ENCODE measurements at places on chromosomes 2 and 18. TPM values are rescaled to one million over a fixed set of nuclear protein-coding genes. Genes with fewer than 3 reads are reported as not detected.

The RUFY4 gene
- total RNA-seq, result not detected

The UNC80 gene
- total RNA-seq, result not detected

The NEU2 gene
- not detected for total RNA-seq

The BMP10 gene
- total RNA-seq, result under 0.01 TPM

The DSG4 gene
- total RNA-seq, result not detected

The CEP68 gene
- 8.4 TPM for total RNA-seq

The GAD1 gene
- 3.0 TPM for total RNA-seq

The CGREF1 gene
- total RNA-seq, result 2.2 TPM

The CCDC102B gene
- total RNA-seq, result not detected

GRCh38 chr2:196076778-196077568, 8.3 kb upstream of the DNAH7 start:
- DNase-seq, result no peak

- no peak for DNase-seq
Observed at GRCh38 chr2:176758426-176758825, 454.2 kb upstream of the HNRNPA3 start.

GRCh38 chr2:101717071-101717845, 19.8 kb downstream of the MAP4K4 start:
- DNase-seq, result no peak

DNA sequence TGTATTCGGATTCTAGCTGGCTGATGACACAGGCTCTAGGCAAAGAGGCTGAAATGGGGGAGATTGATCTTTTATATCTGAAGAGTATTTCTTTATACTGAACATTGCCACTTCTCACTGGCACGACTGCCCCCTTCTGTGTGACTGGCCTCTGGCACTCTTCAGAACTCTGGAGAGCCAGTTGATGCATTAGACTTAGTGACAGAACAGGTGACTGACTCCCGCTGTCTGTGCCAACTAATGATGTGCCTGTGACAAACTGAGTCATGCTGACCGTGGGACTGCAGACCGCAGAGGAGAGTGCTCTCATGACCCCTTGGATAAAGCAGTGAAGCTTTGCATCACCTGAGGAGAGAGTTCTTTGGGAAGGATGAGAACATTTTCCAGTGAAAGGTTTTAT, 14.4 kb downstream of the MGAT5 start:
- no peak for DNase-seq

DNA sequence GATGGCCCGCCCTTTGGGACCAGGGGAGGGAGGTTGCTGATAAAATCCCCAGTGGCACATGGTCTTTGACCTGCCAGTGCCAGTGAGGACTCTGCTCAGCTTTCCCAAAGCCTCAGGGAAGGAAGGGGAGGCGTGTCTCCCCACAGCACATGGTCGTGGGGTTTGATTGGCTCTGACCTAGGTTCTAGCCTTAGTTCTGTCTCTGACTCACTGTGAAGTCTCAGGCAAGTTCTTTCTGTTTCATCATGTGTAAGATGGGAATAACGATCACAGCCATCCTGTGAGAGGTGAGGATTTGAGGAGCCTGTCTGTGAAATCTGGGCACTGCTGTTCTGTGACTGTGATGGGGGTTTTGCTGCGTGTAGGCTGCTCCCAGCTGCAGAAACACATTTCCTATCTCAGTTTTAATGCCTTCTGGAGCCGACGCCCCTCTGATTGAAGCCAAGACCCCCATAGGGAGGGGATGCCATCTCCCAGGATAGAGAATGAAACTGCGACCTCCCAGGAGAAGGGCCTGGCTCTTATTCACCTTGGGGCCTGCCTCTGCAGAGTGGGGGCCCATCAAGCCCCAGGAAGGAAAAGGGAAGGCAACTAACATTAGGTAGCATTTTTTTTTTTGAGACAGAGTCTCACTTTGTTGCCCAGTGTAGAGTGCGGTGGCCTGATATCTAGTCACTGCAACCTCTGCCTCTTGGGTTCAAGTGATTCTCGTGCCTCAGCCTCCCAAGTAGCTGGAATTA, 84.0 kb downstream of the DDX1 start:
- peak; percentile 81 for DNase-seq

GRCh38 chr2:40208463-40208862, 243.4 kb downstream of the SLC8A1 start:
- no peak for DNase-seq

DNA sequence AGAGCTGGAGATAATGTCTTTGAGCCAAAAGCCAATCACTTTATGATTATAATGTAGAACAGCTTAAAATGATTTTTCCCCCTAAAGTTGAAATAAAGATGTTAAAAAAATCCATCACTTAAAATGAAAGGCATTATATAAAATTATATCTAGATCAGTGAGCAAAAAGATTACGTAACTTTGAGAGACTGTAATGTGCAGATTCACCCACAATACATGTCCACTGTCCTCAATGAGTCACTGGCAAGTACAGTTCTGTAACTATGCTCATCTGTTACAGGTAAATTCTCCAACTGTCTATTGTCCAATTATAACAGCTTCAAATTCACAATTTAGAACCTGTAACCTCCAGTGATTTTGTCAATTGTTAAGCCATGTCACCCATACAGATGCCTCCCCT, 19.0 kb downstream of the FAM161A start:
- peak; percentile 53 for DNase-seq

GRCh38 chr2:240983361-240983995, 14.9 kb upstream of the SNED1 start:
- peak; percentile 50 for DNase-seq

DNA sequence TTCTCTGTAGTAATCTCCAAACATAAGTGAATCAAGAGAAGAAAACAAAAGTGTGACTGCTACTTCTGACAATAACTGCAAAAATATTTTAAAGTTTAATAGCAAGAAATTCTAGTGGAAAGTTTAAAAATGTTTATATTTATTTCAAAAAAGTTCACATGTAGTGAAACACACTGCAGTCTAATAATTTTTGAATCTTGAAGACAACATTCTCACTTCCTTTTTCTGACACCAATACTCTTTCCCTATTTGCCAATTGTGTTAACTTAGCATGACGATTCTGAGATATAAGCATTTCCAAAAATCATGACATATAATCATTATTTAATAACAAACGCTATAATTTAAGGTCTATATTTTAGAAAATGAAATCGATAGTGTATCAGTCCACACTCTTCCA, 429.1 kb upstream of the PKDCC start:
- DNase-seq, result no peak

DNA sequence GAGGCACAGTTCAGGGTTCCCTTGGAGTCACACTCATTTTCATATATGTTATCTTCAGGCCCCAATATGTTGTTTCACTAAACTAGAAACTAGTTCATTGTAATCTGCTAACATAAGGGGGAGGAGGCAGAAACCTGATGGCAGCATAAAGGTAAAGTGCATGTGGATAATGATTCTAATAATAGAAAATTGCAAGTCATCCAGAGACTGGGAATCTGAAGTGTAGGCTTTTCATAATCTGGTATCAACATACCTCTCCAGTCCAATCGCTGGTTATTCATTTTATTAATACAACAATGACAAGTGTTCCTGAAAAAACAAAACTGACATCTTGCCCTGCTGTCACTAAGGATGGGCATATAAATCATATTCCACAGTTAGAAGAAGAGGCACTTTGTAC, 326.3 kb upstream of the ZNF804A start:
- no peak for DNase-seq

DNA sequence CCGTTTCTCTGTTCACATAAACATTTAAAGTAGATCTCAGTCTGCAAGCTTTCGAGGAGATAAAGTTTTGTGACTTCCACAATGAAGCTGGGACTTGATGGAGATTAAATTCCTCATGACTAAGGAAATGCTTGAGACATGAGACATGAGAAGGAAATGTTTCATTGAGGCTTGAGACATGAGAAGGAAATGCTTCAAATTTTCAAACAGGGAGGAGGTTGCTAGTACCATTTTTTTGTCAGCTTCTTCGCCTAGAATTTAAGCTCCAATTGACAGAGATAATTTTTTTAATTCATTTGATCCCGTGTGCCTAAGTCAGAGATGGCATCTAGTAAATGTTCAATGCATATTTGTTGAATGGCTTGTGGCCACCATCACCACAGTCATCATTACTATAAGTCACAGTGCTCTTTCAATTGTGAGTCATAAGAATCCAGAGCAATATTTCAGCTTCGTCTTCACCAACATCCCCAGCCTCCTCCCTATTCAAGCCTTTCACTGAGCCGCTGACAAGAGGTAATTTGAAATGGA, 543 bp upstream of the MARCHF4 start:
- DNase-seq, result peak; percentile 63

GRCh38 chr2:53969285-53969967, 1.4 kb downstream of the PSME4 start:
- DNase-seq, result peak; percentile 91

DNA sequence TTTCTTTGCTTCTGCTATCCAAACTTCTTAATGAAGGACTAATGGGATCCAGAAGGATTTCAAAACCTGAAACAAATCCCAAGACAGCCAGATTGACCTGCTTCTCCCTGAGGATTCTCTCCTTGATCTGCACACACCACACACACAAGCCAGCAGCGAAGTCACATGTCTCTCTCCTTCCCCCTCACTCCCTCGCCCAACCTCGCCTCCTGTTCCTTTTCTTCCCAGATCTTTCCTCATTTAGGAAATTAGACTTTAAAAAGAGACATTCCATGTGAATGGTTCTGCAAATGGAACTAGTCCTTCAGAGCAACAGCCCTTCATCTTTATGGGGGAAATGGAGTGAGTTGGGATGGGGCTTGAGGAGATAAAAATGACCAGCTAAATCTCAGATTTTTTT, 639.1 kb upstream of the SETBP1 start:
- DNase-seq, result no peak

DNA sequence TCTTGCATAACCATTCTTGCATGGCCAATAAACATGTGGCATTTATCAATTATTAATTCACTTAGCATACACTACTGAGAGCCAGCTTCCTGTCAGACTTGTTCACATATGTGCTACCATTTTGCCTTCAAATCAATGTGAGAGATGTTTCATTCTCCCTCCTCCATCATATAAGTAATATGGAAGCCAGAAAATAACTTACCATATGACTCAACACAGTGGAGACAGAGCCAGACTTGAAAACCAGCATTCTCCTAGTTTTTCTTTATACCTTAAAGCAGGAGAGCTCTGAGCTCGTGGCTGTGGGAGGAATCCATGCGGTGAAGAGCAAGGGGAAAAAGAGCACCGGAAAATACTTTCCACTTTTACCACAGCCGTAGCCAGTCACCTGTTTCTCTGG, 215.0 kb upstream of the LRATD1 start:
- DNase-seq, result no peak

- no peak for DNase-seq
Observed at GRCh38 chr2:210086292-210086691, 83.9 kb downstream of the RPE start.

GRCh38 chr2:33141476-33141875, 194.7 kb downstream of the LTBP1 start:
- no peak for DNase-seq

DNA sequence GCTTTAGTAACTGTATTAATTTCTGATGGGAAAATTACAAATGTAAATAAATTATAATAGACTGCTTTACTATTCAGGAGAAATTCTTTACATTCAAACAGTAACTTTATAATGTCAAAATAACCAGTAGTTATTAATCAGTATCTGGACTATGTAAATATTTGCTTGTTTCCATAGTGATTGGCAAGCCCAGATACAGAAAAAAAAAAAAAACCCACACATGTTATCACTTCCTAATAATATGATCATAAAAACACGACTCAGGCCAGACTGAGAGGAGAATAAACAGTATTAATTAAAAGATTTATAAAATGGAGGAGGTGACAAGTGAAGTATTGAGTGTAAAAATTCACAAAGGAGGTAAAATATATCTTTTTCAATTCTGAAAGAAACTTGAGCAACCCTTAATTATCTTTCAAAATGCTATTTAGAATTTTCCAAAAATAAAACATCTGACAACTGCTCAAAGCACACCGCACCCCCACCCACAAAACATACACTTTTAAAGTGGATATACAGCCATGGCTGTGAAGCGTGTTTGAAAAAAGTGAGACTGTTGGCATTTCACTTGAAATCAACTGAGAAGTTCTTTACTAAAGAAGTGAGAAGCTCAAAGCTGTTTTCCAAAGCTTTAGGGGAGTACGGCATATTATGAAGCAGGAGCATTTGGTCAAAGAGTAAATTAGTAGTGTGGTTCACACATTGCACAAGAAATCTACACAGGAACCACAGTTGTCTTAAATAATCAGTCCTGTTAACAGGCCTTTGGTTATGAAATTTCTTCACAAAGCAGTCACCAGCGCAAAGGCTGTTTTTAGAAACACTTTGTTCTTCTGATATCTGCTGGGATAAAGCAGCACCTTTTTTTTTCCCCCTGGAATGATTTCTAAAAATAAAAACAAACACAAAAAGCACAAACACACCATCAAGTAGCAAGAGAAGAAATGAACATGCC, 475.8 kb downstream of the TXNL1 start:
- DNase-seq, result no peak

DNA sequence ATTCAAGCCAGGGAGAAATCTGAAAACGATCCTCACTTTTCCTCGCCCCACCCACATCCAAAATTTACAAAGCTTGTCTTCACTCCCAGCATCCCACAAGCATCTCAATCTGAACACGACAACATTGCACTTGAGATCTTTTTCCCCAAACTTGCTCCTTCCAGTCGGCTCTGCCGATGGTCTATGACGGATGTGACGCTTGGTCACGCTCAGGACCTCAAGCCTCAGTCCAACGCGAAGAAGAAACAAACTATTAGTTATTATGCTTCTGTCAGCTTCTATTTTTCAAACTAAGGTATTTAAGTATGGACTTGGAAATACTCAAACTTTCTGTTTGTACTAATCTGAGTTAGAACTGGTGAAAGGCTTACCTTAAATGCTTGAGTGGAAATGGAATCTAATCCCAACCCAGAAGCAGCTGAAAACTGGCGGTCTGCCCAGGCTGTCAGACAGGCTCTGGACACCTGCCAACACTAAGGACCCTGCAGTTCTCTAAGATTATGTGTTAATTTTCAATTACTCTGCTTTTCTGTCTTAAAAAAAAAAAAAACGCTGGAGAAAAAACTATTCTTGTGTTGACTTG, 132.1 kb upstream of the DNMT3A start:
- no peak for DNase-seq

- DNase-seq, result no peak
Observed at GRCh38 chr2:117858892-117859531, 44.5 kb downstream of the DDX18 start.

DNA sequence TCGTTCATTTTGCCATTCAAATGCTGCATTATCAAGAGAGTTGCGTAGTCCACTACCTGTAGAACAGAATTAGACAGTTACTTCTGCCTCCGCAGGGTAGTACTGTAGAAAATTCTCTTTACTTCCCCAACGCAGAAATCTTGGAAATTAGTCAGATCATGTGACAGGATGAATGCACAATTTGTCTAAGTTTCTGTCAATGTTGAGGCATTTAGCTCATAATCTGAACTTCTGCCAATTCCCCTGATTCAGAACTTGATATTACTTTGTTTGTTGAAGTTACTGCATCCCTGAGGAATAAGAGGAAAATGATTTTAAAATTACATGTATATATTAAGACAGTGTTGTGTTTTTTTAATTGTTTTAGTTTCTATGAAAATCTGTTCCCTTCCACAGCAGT, 83.4 kb downstream of the TTC27 start:
- peak; percentile 42 for DNase-seq
